ENCODE measurements at places on chromosomes 1 and 21.

GRCh38 chr1:152072311-152072710, 16.6 kb downstream of the TCHHL1 start:
- no peak for DNase-seq

- DNase-seq: no peak
These were observed 77.6 kb downstream of the RGL1 start for GRCh38 chr1:183882335-183883167.

DNA sequence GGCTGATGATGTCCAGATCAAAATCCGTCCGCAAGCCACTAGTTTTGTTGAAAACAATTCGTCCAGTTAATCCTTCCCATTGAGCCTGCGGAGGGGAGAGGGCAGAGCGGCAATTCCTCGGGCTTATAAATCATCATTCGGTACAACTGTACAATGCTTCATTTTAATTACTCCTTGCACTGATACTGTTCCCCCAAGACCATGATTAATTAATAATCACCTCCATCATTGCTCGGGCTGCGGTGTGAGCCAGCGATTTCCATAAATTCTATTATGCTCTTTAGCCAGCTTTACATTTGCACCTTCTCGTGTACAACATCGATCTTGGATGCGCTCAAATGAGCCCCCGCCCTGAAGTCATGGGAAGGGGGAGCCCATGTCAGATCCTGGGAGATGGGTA, 180.7 kb downstream of the GRIK3 start:
- DNase-seq: no peak

DNA sequence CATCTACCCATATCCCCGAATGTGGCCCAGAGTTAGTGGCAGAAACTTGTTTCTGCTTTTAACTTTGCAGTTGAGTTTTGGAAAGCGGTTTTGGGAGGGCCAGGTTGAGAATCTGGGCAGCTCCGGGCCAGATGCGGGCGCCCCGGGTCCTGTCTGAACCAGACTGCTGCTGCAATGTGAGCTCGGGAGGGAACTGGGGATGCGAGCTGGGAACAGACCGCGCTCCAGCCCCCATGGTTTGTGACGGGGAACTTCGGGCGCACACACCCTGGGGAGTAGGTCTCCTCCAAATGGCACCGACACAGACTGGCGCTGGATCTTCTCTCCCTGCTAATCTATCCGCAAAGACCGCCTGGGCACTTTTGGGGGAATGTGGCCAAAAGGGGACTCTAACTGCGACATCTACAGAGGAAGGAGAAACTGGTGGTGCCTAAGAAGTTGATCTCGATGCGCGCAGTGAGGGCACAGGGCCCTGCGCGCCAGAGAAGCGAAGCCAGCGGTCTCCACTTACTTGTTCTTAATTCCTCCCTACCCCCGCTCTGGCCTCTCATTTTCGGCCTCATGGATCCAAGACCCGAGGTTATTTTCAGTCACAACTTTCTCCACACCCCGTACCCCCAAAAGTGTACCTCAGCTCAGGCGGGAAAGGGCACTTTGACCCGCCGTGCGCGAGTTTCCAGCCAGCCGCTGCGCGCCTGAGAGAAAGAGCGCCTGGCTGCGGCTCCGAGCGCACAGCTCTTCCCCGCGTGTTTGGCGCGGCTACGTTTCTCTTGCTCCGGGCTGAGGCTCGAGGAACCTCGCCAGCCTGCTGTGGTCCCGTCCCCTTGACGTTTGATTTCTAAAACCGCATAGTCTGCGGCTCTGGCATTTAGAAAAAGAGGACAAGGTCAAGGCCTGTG, 411.0 kb upstream of the ESRRG start:
- no peak for DNase-seq

DNA sequence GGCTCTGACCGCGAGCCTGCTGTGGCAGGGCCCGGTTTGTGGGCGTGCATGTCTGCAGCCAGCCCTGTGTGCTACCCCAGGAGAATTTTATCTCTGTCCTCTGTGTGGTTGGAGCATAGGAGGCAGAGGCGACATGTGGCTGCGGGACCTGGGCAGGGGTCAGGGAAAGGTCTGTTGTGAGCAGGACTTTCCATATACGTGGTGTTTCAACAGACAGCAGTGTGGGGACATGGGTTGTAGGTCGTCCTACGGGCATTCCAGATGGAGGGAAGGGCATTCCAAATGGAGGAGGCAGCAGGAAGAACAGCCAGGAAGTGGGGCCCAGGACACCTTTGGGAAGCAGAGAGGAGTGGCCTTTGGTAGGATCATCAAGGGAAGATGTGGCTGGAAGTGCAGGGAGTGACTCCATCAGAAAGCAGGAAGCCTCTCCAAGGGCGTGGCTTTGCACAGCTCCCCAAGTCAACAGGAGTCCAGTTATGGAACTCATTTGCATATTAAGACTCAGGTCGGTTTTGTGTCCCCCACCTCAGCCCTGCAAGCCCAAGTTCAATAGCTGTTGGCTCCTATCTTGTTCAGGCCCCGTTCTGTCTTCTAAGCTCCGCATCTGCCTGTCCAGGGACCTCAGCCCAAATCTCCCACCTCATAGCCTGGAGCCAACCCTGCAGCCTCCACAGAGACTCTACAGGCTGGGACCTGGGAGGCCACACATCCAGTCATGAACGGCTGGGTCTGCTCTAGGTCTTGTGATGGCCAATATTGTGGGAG, 309.1 kb downstream of the MATN1 start:
- no peak for DNase-seq
